ENCODE measurements at places on chromosomes 3 and 15.

DNA sequence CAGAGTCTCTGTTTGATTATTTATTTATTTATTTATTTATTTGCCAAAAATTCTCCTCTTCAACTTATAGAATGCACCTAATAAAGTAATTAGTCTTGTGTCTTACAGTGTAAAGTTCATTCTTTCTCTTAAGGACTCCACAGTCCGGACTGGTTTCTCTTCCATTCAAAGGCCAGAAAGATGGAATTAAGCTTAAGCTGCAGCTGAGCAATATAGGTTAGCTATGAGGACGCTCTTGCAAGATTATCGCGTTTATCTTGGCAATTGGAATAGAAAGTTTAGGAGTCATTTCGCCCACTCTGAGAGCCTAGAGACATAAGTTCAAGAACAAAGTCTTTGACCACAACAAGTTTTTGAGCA lies 15.0 kb downstream of the TAGLN3 start:
- DNase-seq = peak; percentile 7

DNA sequence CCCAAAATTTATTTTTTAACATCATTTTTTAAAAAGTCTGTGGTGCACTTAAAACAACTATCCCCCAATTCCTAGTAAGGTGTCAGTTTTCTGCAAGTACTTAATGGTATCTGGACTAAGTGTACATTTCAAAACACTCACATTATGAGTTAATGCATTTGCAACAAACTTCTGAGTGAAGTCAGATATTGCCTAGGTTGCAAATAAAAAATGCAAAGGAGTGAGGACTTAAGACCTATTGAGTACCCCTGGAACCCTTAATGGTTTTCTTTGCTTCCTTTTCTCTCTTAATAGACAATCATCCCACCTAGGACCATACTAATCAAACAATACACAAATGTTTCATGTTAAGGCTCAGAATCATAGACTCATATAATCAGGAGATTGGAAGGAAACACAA lies 1.8 kb upstream of the P2RY1 start:
- DNase-seq = no peak

- no peak for DNase-seq
Observed at GRCh38 chr3:10122724-10123123, 7.2 kb downstream of the BRK1 start.

- DNase-seq = no peak
Observed at GRCh38 chr3:87025661-87026645, 35.0 kb upstream of the VGLL3 start.

DNA sequence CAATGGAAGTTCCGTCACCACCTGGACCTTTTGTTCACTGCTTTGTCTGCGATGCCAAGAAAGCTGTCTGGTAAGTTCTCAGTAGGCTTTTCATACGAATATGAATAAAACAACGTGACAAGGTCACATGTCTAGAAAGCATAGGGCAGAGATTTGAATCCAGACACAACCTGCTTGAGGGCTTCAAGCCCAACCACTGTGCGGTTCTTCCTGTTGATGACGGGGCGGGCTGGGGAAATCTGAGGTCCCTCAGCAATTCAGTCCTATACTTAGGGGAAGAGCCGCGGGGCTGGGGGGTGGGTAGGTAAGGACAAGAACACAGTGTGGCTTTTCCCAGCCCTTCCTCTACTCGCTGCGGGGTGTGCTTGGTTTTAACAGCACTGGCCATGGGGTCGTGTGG lies 32.4 kb upstream of the SMAD3 start:
- DNase-seq = peak; percentile 44

- DNase-seq = peak; percentile 42
Observed at GRCh38 chr3:119293105-119293870, 895 bp upstream of the ARHGAP31 start.

- no peak for DNase-seq
Observed at GRCh38 chr3:187798531-187799530, 53.6 kb upstream of the BCL6 start.

Measured in dermis blood vessel endothelial cell (primary cell).